Left ventricle myocardium superior (tissue), 1 donor: ENCODE measurements at places on chromosomes 6 and 20.

DNA sequence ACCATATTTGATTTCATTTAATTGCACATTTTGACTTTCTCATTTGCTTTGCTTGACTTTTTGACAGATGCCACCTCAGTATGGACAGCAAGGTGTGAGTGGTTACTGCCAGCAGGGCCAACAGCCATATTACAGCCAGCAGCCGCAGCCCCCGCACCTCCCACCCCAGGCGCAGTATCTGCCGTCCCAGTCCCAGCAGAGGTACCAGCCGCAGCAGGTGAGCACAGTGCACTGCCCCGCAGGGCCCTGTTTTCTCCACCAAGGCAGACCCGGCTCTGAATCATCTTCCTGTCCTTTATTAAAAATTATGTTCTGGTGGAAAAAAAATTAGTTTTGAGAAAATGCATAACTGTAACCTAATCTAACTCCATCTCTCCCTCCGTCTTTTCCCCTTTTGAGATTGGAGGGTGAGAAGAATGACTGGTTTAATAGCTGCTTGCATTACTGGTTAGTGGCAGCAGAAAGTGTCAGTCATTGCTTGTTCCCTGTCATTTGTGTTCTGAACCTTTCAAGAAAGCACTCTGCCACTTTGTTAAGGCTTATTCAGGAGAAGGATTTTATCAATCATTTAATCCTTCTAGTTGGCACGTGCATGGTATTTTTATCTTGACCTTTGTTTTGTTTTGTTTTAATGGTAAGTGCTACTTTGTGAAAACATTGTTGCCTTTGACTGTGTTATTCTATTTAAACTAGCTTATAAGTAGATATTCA, 124.3 kb downstream of the ARID1B start:
- DNase-seq, result no peak

- DNase-seq, result peak; percentile 54
Observed at GRCh38 chr6:5213836-5214235, 46.9 kb downstream of the LYRM4 start.

DNA sequence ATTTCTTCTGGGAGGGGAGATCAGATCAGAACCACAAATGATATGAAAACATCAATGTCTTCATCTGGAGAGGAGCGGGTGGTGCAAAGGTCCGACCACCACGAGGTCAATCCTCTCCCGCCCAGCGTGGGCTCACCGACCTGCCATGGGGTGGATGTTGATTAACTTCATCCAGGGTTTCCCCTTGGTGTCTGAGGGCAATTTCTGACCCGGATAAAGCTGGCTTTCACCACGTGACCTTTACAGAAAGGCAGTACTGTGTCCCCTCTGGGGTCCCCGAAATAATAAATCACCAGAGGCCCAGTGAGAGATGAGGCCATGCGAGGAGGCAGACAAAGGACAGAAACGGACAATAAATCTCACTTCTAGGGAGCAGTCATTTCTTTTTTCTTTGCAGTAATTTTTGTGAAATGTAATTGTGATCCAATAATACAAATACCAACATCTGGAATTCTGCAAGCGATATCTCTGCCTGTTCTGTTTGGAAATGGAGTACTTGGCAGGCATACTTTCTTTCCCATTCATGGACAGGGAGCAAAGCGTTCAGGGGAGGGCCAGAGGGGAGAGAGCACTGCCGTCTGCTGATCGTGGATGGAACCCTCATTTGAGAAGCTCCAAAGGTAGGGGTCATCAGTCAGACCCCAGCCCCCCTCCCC, 55.1 kb upstream of the APCDD1L start:
- DNase-seq, result peak; percentile 38

DNA sequence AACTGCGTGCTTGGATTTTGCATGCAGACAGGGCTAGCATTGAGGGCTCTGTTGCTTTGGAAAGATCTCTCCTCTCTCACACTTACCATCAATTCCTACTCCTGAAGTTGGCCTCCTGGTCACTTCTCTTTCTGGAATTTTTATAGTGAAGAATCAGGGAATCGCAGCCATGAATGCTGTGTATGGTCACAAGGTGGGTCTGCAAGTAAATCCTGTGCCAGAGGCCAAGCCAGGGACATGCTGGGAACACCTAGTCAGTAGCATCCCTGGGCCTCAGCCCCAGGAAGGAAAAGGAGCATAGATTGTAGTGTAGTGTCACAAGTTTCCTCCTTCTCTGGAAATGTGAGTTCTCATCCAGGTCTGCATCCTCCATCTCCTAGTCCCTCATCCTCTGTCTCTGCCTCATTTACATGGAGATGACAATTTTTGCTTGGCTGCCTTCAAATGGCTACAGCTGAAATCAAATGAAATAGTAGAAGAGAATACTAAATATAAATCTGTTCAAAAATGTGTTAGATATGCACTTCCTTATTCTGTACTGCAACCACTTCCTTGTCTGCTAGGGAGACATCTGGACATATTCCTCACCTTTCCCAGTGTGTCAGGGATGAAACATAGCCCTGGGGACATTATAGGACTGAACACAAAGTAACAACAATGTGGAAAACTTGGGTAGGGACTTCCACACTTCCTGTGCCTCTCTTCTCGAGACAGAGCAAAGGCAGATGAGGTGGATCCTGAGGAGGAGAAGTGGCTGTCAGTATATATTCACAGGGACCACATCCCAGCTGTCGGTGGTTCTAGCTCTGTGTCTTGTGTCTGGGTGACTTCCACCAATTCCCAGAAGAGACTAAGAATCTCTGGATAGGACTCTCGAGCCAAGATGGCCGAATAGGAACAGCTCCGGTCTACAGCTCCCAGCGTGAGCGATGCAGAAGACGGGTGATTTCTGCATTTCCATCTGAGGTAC, 17.0 kb downstream of the CST9 start:
- DNase-seq, result no peak

DNA sequence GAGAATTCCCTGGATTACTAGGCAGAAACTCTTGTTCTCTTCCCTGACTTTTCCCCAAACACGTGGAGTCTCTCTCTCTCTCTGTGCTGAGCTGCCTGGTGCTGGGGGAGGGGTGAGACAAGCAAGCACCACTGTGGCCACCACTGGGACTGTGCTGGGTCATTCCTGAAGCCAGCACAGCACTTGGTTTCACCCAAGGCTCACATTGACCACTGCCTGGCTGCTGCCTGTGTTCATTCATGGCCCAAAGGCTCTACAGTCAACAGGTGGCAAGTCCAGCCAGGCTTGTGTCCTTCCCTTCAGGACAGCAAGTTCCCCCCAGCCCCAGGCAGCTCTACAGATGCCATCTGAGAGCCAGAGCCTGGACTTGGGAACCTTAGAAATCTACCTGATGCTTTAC, 92.2 kb downstream of the CTNNBL1 start:
- no peak for DNase-seq
